Hematopoietic multipotent progenitor cell treated with erythropoietin and hydrocortisone succinate and interleukin-3 and kit ligand, for 6 days (in vitro differentiated cells): ENCODE measurements at places on chromosomes 4 and X.

- no peak for DNase-seq
Measured at GRCh38 chr4:24382381-24382780, 202.0 kb downstream of the DHX15 start.

DNA sequence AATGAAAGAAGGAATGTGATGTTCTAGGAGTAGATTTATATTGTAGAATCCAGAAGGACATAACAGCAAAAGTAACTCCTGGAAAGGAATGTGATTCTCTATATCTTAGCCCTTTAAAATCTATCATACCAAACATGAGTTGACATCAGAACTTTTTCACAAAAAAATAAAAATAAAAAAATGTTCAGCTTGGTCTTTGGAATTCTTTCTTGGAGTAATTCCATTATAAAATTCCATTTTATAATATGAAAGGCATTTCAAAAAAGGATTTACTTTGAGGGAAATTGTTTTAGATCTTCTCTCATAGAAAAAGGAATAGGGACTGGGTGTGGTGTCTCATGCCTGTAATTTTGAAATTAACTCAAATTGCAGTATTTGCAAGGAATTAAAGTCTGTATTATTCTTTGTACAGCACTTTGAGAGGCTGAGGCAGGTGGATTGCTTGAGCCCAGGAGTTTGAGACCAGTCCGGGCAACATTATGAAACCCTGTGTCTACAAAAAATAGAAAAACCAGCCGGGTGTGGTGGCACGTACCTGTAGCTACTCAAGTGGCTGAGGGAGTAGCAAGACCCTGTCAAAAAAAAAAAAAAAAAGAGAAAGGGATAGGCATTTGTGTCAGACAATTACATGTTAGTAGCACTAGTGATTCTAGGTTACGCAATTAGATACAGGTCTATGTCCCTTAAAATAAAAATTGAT is 134.9 kb downstream of the SLC4A4 start:
- no peak for DNase-seq

GRCh38 chr4:8451440-8452182 is 11.0 kb downstream of the TRMT44 start:
- DNase-seq, result no peak

DNA sequence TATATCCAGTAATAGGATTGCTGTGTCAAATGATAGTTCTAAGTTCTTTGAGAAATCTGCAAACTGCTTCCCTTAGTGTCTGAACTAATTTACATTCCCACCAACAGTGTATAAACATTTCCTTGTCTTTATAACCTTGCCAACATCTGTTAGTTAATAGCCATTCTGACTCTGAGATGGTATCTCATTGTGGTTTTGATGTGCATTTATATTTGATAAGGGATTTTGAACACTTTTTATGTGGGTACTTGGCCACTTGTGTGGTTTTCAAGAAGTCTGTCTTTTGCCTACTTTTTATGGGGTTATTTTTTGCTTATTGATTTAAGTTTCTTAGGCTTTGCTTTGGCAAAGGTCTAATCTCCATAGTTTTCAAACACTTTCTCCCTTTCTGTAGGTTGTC is 189.9 kb upstream of the CXCL13 start:
- DNase-seq, result no peak

- DNase-seq, result no peak
Measured at GRCh38 chr4:71288875-71289274, 49.9 kb upstream of the SLC4A4 start.

GRCh38 chr4:119246177-119246733 is 33.7 kb downstream of the USP53 start:
- no peak for DNase-seq

- DNase-seq, result no peak
Measured at GRCh38 chrX:143287236-143287635, 230.0 kb downstream of the SPANXN3 start.

- no peak for DNase-seq
Measured at GRCh38 chrX:132094164-132094563, 33.7 kb downstream of the FRMD7 start.

- no peak for DNase-seq
Measured at GRCh38 chrX:11267425-11267824, 25.8 kb upstream of the AMELX start.

DNA sequence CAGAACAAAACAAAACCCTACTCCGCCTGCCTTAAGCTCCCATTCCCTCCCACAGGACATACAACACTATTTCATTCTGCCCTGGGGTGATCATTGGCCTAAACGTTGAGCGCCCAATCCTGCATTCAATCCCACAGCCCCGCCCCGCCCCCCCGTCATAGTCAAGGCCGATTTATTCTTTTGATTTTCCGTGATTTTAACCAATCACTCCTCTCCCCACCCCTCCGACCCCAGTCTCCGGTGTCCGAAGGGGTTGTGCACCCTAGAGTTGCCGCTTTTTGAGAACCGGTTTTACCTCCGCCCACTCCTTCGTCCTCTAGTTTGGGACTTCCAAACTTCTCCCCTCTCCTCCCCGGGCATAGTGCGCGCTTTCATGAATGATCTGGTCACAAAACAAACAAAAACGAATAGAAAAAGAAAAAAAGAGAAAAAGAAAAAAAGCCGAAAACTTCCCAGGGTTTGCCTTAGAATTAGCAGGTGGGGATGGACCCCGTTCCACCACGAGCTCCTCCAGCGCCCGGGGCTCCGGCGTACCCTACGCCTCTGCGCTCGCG is 446 bp upstream of the UBE2A start:
- peak; percentile 15 for DNase-seq

- DNase-seq, result no peak
Measured at GRCh38 chr4:84994280-84994679, 27.8 kb upstream of the WDFY3 start.

DNA sequence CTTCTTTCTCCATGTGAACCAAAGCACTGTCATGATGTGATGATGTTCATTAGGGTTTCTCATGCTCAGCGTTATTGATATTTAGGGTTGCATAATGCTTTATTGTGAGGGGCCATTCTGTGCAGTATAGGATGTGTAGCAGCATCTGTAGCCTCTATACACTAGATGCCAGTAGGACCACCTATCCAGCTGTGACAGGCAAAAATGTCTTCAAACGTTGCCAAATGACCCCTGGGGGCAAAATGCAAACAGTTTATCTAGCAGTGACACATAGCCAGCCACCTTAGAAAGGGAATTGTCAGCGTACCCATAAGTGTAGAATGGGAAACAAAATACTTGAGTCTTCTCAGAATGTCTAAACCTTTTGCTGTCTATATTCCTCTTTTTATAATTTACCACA is 18.8 kb downstream of the NFKB1 start:
- no peak for DNase-seq

GRCh38 chrX:69318651-69319340 is 153.5 kb upstream of the PJA1 start:
- no peak for DNase-seq

- DNase-seq, result no peak
Measured at GRCh38 chrX:39731330-39731667, 366.5 kb downstream of the BCOR start.

DNA sequence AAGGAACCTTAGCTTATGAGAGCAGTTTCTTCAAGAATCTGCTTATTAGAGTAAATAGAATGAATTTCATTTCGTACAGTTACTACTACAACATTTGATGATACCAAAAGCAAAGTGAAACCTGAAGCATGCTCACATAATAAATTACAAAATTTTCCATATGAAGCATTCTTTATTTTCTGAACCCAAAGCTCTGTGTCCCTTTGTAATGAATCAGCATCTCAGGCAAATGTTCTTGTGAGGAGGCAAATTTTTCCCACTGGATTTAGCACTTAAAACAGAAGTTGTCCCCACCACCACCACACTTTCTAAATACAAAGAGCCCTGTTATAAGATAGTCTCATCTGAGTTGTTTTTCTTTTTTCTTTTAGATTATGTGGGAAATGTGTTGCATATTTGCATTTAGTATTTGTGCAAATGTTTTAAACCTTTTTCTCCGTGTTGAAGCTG is 70.7 kb upstream of the NFKB1 start:
- peak; percentile 40 for DNase-seq

DNA sequence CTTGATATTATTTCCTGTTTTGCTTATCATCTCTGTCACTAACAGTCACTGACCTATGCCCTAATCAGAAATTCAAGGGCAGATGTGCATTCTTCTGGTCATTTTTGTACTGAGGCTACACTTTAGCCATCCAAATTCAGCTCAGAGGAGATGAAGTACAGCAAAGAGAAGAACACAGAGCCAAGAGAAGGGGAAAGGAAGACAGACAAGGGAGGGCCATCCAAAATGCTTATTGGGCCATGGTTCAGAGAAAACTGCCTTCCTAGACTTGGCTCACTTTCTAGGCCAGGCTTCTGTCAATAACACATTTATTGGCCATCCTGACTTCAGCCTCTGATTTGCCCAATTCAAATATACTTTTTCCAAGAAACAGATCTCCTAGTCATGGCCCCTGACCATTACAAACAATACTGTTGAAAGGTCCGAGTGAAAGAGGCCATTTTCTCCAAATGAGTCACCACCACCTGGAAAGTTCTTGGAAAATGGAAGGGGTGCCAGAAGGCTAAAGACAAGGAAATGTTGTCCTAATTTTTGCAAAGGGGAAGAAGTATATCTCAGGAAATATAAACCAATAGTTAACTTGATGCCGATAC is 56.4 kb downstream of the DCX start:
- no peak for DNase-seq

- peak; percentile 5 for DNase-seq
Measured at GRCh38 chr4:56655627-56656345, 25.3 kb downstream of the HOPX start.

- no peak for DNase-seq
Measured at GRCh38 chr4:80136270-80136669, 61.0 kb upstream of the PRDM8 start.

GRCh38 chrX:53714580-53715345 is 28.2 kb upstream of the HUWE1 start:
- peak; percentile 48 for DNase-seq

DNA sequence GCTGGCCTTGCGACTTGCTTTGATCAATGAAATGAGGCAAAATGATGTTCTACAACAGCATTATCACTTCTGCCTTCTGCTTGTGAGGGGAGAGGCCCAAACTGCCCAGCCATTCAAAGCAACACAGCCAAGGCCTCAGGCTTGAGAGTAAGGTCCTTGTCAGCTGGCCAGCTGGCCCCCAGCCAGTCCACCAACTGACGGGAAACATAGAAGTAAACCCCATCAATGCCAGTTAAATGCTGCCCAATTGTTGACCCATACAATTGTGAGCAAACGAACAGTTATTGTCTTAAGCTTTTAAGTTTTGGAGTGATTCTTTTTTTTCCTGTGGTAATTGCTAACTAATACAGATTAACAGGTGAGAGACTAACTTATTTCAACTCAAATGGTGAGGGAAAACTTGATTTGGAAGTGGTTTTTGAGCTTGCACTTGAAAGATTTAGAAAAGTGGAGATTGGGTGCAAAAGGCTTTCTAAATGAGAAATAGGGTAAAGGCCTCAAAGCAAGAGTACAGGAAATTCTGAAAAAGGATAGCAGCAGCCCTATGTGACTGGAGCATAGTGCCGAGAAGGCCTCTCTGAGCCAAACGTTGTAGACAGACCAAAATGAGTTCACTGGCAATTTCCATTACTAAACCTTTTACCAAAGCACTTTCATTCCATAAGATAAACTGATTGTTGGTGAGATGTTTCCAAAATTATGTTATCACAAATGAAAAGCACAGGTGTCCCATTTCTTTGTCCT is 66.9 kb downstream of the ARHGEF38 start:
- DNase-seq, result peak; percentile 66

GRCh38 chr4:184362396-184362795 is 112.0 kb downstream of the IRF2 start:
- no peak for DNase-seq

DNA sequence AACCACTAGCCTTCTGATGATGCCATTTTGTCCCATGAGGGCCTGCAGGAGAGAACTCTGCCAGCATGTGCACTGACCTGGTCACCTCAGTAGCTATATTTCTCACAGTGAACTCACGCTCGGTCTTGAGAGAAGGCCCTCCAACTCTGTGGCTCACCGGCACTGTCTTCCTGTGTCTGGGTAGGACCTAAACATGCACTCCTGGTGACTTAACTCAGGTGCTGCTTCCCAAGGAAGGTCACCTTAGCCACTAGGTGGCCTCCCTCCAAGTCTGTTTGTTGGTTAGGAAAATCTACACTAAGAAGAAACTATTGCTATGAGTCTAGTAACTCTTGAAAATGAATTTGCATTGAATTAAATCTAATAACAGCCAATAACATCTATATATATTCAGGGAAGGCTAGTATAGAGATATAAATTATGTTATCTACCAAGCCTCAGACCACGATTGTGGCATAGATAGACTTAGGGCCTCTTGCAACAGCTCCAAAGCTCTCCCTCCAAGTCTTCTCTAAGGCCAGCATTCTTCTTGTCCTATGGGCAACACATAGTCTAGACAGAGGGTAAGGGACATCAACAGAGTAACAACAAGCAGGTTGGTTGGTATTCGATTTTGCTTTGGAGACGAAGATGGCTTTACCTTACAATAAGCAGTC is 24.7 kb downstream of the TLR10 start:
- peak; percentile 50 for DNase-seq

- no peak for DNase-seq
Measured at GRCh38 chr4:125115476-125115875, 199.3 kb upstream of the FAT4 start.

- DNase-seq, result no peak
Measured at GRCh38 chr4:7736436-7737267, 203.0 kb downstream of the AFAP1 start.

DNA sequence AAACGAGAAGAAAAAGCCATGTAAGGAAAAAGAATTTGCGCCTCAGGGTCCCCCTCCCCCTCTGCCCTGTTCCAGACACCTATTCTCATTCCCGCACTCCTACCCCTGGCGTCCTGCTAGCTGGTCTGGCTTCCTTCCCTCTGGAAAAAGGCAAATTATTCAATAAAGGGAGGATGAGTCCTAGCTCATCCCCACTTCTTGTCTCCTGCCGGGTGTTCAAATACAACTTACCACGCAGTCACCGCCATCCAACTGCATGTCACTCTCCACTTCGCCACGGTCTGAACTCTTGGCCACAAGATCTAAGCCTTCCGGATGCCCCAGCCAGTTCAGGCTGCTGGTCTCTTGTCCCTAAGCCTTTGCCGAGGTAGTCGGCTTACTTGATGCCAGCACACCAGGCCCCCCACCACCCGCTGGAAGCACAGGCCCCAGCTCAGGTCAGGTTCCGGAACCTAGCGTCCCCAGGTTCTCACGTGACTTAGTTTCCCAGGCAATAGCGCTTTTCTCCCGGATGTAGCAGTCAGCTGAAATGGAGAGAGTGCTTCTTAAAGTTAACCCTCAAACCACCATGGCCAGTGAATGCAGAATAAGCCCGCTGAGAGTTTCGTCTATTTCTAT is 209.6 kb upstream of the SPIN4 start:
- DNase-seq, result peak; percentile 83
